Panc1 (cell line): ENCODE measurements at places on chromosomes 2 and 18.

DNA sequence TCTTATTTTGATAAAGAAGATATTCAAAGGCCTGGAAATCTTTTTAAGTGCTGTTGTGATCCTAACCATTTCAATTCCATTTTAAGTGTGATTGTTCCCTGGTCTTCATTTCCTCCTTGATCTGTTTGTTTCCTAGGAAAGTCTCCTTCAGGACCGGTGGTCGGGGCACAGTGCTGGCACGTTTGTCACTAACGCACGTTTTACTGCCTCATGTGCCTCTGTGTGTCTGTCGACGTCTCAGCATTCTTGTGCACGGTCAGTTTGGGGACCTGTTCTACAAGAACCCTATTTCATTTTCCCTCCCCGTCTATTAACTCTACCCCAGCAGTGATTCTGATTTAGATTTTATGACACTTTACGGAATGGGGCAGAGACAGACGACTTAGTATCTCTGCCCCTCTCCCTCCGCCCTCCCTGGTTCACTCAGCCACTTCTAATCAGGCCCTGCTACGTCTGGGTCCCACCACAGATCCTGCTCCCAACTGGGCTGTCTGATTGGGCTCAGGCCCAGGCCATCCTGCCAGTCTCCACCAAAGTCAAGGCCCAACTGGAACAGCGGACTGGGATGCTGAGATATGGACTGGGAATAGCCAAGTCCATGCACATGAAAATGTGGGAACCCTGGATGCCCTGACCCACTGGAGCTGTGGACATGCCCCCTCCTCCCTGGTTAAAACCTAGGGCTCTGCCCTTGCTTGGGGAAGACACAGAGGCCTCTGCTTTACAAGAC lies 95.6 kb downstream of the TWIST2 start:
- no peak for DNase-seq

GRCh38 chr2:152307863-152308262 lies 27.1 kb upstream of the FMNL2 start:
- DNase-seq = no peak

- DNase-seq = no peak
These were observed 208.6 kb downstream of the HRH4 start for GRCh38 chr18:24669015-24669414.

DNA sequence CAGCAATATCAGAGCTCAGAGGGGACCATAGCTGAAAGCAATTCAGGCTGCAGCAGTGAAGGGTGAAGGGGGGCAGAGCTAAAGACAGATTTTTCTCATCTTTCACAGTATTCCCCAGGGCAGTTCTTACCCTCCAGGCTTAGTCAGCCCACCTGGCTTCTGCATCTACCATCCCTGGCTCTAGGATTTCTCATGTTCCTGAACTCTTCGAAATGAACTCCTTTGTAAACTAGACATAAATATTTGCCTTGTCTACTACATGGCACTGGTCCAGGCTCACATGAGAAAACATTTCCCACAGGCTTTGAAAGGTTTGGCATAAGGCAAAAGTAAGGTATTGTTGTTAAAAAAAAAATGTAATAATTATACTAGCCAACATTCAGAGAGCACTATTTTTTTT lies 23.6 kb upstream of the NEB start:
- no peak for DNase-seq

DNA sequence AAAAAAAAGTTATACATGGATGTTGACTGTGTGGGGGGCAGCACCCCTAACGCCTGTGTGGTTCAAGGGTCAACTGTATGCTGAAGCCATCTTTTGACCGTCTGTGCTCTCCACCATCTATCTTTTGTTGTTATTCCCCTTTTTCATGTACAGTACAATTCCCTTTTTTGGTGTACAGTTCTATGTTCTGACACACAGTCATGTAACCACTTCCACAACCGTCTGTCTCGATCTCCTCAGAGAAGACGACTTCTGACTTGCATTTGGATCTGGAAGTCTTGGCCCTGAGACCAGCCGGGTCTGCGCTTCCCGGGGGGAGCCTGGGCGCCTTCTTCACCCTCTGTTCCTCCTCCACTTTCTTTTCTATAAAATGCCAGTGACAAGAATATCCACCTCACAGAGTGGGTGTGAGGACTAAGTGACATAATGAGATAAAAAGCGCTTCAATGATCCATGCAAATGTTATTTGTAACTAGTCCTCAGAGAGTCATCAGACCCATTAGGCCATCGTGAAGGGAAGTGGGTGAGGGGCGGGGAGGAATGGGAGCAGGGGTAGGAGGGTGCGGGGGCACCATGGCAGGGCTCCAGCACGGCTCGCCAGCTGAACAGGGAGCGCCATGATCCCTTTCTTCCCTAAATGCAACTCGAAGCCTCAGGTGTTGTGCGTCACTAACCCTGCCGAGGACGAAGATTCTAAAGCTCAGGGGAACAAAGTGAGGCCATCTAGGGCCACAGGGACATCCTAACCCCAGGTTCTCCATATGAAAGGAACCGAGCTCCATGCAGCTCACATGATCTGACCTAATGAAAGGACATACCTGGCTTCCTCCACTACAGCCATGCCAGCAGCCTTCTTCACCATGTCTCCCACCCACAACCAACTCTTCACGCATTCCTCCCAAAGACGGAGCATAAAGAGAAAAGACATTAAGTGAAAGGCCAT lies 16.6 kb downstream of the ADCY3 start:
- DNase-seq = no peak

DNA sequence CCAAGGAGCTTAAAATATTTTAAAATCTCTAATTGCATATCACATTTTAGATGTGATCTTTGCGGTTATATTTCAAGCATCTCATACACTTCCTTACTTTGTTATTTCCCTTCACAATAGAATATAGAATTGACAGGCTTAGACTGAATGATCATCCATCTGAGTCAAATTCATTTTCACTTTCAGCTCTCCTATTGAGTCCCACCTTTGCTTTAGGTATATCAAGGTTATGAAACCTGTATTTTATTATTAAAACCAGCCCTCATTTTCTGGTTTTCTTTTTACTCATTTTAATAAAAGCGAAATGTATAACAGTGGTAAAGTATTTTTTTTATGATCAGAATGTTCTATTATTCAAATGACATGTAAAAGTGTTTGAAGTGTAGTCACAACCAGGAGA lies 162.9 kb upstream of the KYNU start:
- DNase-seq = no peak

DNA sequence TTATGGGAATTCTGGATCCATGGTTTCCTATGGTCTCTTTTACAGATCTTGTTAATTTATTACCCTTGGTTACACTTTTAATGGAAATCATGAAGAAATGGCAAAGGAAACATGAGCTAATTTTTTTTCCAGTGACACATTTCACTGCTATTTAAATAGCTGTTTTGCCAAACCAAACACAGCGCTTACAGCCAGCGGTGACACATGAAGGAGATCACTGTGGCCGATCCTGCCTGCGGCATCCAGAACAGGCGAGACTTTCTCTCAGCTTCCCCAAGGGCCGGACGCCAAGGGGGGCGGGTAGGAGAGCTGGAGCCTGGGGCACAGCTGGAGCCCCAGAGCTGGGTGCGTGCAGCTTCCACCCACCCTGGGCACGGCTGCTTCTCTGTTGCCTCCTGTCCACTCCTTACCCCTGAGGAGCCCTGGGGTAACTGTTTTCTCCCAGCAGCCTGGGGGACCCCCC lies 81.4 kb upstream of the PKDCC start:
- peak; percentile 10 for DNase-seq

GRCh38 chr2:56109994-56110393 lies 73.8 kb upstream of the CCDC85A start:
- no peak for DNase-seq

DNA sequence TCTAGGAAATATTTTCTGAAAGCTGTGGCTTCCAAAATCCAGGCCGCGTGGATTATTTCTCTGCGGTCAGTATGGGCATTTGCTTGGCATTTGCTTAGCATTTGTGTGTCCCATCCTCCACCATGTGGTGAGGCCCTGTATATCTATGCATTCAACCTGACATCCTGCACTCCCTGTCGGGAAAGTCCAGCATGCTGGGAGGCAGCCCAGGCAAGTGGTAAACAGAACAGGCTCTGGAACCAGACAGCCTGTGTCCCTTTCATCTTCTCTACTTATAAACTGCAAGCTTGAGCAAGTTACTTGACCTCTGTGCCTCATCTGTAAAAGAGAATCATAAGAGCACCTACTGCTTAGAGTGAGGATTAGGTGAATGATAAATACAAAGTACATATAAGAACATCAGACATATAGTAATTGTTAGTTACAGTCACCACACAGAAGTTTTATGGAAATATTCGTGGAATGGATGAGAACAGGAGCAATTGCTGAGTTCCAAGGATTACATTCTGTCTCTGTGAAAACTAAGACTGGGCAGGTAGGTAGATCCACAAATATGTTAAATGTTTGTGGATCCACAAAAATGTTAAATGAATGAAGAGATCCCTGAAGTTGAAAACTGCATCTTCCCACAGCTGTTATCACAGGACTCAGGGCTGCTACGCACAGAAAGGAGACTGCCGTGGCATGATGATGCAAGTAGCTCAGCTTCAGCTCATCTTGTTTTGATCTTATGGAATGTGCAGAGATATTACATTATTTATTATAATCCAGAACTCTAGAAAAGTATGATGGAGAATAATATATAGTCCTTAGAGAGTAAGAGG lies 317.0 kb upstream of the MMADHC start:
- no peak for DNase-seq

- DNase-seq = no peak
These were observed 139.8 kb downstream of the HNMT start for GRCh38 chr2:138104071-138104470.

GRCh38 chr2:96923810-96924774 lies 54.2 kb upstream of the SEMA4C start:
- DNase-seq = no peak

DNA sequence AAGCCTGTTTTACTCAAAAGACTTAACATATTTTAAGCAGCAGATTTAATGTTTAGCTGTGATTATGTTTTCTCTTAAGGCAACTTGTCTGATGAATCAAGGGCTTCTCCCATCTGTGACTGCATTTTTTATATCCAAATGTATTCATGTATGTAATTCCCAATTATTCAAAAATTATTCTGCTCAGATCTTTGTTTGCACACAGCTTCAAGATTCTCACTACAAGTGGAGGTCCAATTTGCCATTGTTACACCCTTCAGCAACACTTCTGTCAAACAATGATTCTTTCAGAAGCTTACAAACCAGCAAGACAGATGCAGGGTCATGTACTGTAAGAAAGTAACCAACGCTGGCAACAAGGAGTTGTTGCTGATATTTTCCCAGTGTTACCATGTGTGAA lies 5.9 kb upstream of the LRPPRC start:
- DNase-seq = no peak

DNA sequence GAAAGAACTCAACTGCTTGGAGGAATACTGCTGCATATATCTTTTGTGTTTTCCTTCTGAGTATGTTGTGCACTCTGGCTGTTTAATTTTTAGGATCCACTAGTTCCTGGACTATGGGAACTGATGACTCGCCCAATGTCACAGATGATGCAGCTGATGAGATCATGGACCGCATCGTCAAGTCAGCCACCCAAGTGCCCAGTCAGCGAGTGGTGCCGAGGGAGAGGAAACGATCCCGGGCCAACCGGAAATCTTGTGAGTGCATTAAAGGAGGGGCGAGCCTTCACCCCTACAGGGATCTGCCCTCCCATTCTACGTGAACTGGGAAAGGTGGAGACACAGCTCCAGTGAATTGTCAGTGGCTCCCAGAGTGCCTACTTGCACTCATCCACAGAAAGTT lies 59.6 kb downstream of the TPGS2 start:
- DNase-seq = no peak

GRCh38 chr2:43032213-43033015 lies 194.0 kb downstream of the ZFP36L2 start:
- no peak for DNase-seq

DNA sequence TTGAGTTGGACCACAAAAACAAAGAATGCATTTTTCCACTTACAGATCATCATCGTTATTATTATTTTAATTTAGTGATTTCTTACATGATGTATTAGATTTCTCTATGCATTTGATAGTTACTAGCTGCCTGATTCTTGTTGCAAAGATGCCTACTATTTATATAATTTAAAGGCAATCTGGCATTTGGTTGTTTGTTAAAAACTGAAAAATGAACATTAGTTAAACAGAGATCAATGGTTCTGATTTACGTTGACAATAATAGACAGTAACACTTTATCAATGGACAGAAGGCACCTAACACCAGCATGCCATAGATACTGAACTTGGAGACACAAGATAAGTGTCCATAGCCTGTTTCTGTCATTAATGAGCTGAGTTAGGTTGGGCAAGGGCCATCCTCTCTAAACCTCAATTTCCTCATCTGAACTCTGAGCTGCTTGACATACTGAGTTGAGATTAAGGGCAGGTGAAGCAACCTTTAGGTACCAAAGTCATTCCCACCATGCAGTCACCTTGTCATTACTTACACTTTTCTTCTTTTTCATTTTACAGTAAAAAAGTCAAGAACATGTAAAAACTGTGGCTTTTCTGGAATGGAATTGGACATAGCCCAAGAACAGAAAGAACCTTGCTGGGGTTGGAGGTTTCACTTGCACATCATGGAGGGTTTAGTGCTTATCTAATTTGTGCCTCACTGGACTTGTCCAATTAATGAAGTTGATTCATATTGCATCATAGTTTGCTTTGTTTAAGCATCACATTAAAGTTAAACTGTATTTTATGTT lies 3.1 kb downstream of the CCL20 start:
- DNase-seq = no peak

DNA sequence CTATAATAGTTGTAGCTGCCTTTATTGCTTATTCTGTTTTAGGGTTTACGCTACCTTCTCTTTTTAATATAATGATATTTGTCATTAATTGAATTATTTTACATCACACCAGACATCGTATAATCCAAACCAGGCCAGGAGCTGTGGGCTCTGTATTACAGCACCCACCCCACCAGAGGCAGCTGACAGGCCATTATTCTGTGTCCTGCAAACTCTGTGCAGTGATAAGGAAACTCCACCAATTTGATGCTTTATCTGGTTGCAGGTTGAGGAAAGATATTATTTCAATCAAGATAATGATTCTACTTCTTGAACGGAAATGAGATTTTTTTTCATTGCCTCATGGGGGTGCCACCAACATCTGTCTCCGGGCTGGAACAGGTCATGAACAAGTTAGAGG lies 227.3 kb downstream of the ZBTB7C start:
- no peak for DNase-seq
